Midbrain (tissue), 1 donor: ENCODE measurements at places on chromosomes 4 and X.

GRCh38 chr4:100880011-100880410, 362.2 kb upstream of the EMCN start:
- DNase-seq, result no peak

DNA sequence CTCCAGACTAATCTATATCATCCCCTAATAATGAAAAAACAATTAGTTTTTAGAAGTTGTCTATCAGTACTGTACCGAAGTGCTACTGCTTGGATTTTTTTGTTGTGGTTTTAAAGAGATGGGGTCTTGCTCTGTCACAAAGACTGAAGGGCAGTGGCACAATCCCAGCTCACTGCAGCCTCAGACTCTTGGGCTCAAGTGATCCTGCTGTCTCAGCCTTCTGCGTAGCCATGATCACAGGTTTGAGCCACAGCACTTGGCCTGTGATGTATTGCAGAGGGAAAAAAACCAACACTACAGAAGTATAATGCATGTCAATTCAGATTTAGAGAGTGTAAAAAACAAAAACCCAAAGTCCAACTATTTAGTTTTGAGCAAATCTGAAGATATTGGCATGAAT, 875.0 kb downstream of the ADGRL3 start:
- no peak for DNase-seq

- no peak for DNase-seq
Observed at GRCh38 chrX:100274916-100275315, 135.2 kb downstream of the PCDH19 start.

- DNase-seq, result no peak
Observed at GRCh38 chr4:107151173-107151572, 115.1 kb upstream of the DKK2 start.

GRCh38 chrX:134543288-134543687, 83.3 kb downstream of the HPRT1 start:
- DNase-seq, result no peak

DNA sequence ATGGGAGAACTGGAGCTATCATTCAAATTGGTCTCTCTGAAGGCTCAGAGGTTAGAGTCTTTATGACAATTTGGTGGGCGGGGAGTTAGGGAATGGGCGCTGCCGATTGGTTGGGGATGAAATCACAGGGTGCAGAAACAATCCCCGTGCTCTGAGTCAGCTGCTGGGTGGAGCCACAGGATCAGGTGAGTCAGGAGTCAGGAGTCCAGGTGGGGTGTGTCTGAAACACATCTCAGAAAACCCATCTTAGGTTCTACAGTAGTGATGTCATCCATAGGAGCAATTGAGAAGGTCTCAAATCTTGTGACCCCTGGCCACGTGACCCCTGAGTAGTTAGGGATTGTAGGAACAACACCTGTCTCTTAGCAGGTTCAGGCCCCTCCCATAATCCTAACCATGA, 41.6 kb upstream of the TLR3 start:
- DNase-seq, result no peak

GRCh38 chr4:113684534-113685091, 76.9 kb downstream of the CAMK2D start:
- peak; percentile 56 for DNase-seq

DNA sequence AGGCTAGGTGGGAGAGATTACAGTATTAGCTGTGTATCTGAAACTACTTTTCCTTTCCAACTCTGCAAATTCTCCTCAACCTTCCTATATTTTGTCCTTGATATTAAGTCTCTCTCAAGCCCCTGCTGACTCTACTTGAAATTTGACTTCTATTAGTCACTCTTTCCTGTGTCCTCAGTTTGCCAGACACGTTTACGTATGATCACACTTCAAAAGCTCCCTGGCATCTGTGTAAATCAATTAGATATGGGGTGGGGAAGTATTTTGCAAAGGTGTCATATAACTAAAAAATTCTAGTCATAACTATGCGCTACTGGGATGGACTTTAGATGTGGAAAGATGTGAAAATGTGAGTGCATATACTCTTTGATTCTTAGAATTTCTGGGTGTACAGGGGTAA, 67.4 kb upstream of the ARHGAP24 start:
- DNase-seq, result no peak

GRCh38 chrX:11273544-11273943, 19.7 kb upstream of the AMELX start:
- DNase-seq, result no peak

DNA sequence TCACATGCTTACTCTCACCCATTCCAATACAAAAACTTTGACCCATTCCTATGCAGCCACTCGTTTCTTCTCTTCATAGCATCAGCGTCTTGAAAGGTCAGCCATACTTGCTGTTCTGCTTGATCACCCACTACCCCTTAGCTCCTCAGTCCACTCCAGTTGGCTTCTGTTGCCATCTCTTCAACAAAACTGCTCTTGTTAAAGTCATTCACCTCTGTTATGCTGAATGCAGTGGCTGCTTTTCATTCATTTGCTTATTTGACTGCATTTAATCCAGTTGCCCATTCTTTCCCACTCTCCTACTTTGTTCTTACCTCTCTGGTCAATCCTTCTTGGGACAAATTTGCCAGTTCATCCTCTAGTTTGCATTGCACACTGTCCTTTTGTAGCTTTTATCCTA, 24.9 kb downstream of the CEP135 start:
- no peak for DNase-seq

DNA sequence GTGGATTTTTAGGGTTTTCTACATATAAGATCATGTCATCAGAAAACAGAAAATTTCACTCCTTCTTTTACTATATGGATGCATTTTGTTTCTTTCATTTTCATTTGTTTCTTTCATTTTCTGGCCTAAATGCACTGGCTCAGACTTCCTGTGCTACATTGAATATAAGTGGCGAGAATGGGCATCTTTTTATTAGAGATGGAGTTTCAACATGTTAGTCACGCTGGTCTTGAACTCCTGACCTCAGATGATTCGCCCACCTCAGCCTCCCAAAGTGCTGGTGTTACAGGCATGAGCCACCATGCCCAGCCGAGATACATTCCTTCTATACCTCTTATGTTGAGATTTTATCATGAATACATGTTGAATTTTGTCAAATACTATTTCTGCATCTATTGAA, 61.8 kb downstream of the BRWD3 start:
- DNase-seq, result no peak

- DNase-seq, result no peak
Observed at GRCh38 chr4:125952631-125953030, 637.9 kb downstream of the FAT4 start.

DNA sequence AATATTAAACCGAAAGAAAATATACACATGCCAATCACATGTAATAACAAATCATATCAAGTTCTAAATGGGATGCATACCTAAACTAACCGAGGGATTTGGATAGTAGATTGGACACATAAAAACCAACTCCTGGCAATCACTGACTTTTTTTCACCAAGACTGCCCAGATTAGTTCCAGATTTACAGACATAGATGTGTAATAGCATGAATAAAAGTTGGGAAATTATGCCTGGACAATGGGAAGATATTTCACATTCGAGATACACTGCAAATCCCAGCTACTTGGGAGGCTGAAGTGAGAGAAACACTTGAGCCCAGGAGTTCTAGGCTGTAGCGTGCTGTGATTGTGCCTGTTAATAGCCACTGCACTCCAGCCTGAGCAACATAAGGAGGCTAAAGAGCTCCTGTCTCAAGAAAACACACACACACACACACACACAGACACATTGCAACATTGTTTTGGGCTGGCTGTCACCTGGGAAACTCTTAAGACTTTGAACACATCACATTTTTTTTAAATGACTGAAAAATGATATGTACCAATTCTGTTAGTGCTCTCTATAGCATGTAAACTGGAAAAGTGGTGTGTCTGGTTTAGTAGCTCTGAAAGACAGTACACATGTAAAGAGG, 5.7 kb downstream of the RAB40A start:
- DNase-seq, result no peak
